Mesothelial cell of epicardium (in vitro differentiated cells): ENCODE measurements at places on chromosomes 7 and 10.

DNA sequence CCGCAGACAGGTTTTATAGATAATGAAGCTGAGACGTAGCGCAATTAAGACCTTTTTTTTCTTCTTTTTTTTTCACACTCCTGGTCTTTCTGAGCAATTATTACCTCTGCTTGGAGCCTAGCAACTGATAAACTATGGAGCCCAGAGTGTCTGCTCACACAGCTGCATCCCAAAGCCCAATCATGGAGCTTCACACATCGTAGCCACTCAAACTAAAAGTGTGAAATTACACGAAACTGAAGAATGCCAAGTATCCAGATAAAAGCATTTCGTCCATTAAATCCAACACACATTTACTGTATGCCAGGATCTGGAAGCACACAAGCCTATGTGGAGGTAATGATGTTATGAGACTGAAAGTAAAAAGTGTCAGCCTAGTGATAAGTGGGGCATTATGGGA, 97.6 kb downstream of the NRP1 start:
- H3K4me1 ChIP-seq, result peaks cover 71% of the 10 kb centered on the region
- no peak overlapping the region for H3K4me3 ChIP-seq
- no peak for DNase-seq
- no peak overlapping the region for H3K27ac ChIP-seq
- no peaks in the 10 kb centered on the region for H3K27me3 ChIP-seq
- peaks cover 6% of the 10 kb centered on the region for H3K36me3 ChIP-seq

- no peak for DNase-seq
- H3K27ac ChIP-seq, result no peak overlapping the region
- no peaks in the 10 kb centered on the region for H3K36me3 ChIP-seq
- H3K27me3 ChIP-seq, result peaks cover 2% of the 10 kb centered on the region
- H3K4me3 ChIP-seq, result no peak overlapping the region
These were observed 1.3 kb upstream of the LRRC18 start for GRCh38 chr10:48940958-48941357.

- H3K4me1 ChIP-seq, result peaks cover 6% of the 10 kb centered on the region
- H3K27me3 ChIP-seq, result peaks cover 12% of the 10 kb centered on the region
- no peak overlapping the region for H3K4me3 ChIP-seq
These were observed 71.6 kb upstream of the LAMB4 start for GRCh38 chr7:108201766-108202165.

DNA sequence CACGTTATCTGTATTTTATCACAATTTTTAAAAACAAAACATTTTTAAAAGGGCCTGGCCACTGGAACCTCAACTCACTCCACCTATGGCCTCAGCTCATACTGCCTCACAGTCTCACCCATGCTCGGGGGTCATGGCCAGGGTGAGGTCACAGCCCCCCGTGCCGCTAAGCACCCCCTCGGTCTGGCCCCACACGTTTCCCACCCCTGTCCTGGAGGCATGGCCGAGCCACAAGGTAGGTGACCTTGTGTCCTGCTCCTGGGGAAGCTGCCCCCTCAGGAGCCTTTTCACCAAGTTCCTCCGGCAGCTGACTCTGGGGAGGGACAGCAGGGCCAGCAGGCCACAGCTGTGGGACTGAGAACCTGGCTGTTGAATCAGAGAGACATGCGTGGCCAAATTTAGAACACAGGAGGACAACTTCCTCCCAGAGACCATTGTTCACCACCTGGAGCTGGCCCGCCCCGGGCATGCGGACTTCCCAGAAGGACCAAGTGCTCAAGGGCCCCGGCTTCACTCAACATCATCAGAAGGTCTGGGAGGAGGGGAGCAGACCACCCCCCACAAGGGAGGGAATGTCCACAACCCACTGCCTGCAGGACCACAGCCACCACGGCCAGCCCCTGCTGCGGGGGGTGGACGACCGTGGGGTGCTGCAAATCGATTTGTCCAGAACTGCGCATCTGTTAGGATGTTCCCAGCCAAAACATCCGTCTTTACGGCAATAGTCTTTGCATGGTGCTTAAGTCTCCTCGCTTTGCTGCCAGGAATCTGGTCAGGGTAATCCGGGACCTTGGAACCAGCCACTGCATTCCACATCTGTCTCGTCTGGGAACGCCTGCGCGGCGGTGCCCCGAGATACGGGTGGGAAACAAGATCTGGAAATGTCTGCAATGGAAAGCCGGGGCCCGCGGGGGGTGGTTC, 48.6 kb upstream of the PDGFA start:
- H3K36me3 ChIP-seq, result peaks cover 4% of the 10 kb centered on the region
- no peak overlapping the region for H3K4me3 ChIP-seq
- H3K27me3 ChIP-seq, result no peaks in the 10 kb centered on the region

GRCh38 chr10:51047857-51048256, 26.4 kb upstream of the PRKG1 start:
- peaks cover 14% of the 10 kb centered on the region for H3K4me1 ChIP-seq
- H3K4me3 ChIP-seq, result no peak overlapping the region
- no peak overlapping the region for H3K27ac ChIP-seq
- DNase-seq, result no peak
- no peaks in the 10 kb centered on the region for H3K27me3 ChIP-seq

GRCh38 chr10:126212738-126213137, 175.5 kb downstream of the ADAM12 start:
- peaks cover 43% of the 10 kb centered on the region for H3K4me1 ChIP-seq
- no peak overlapping the region for H3K4me3 ChIP-seq
- H3K36me3 ChIP-seq, result no peaks in the 10 kb centered on the region
- no peak for DNase-seq

GRCh38 chr7:139016931-139017511, 18.8 kb downstream of the ZC3HAV1L start:
- no peak overlapping the region for H3K27ac ChIP-seq
- no peaks in the 10 kb centered on the region for H3K27me3 ChIP-seq
- no peak for DNase-seq
- no peak overlapping the region for H3K4me3 ChIP-seq

- H3K36me3 ChIP-seq, result peaks cover 4% of the 10 kb centered on the region
- peaks cover 7% of the 10 kb centered on the region for H3K27me3 ChIP-seq
- no peaks in the 10 kb centered on the region for H3K4me1 ChIP-seq
These were observed 199.9 kb downstream of the CAMK1D start for GRCh38 chr10:12549297-12549696.

GRCh38 chr10:103841519-103841918, 13.9 kb downstream of the SH3PXD2A start:
- no peaks in the 10 kb centered on the region for H3K36me3 ChIP-seq
- H3K4me3 ChIP-seq, result no peak overlapping the region
- no peak for DNase-seq
- no peak overlapping the region for H3K27ac ChIP-seq

GRCh38 chr7:139043823-139044812, 8.3 kb upstream of the ZC3HAV1L start:
- H3K36me3 ChIP-seq, result peaks cover 20% of the 10 kb centered on the region
- H3K4me1 ChIP-seq, result no peaks in the 10 kb centered on the region
- no peak overlapping the region for H3K4me3 ChIP-seq
- no peak overlapping the region for H3K27ac ChIP-seq
- no peak for DNase-seq

GRCh38 chr10:6052247-6053221, 9.6 kb downstream of the IL2RA start:
- no peak overlapping the region for H3K27ac ChIP-seq
- H3K4me1 ChIP-seq, result no peaks in the 10 kb centered on the region
- peaks cover 66% of the 10 kb centered on the region for H3K27me3 ChIP-seq
- no peak for DNase-seq

- DNase-seq, result no peak
- H3K36me3 ChIP-seq, result no peaks in the 10 kb centered on the region
- peaks cover 19% of the 10 kb centered on the region for H3K27me3 ChIP-seq
- H3K27ac ChIP-seq, result no peak overlapping the region
- no peaks in the 10 kb centered on the region for H3K4me1 ChIP-seq
- H3K4me3 ChIP-seq, result no peak overlapping the region
These were observed 830.2 kb upstream of the LRRTM3 start for GRCh38 chr10:66095610-66096009.

- no peaks in the 10 kb centered on the region for H3K36me3 ChIP-seq
- DNase-seq, result no peak
- peaks cover 29% of the 10 kb centered on the region for H3K4me1 ChIP-seq
- no peak overlapping the region for H3K4me3 ChIP-seq
- H3K27me3 ChIP-seq, result no peaks in the 10 kb centered on the region
These were observed 45.6 kb upstream of the TES start for GRCh38 chr7:116164552-116165306.

DNA sequence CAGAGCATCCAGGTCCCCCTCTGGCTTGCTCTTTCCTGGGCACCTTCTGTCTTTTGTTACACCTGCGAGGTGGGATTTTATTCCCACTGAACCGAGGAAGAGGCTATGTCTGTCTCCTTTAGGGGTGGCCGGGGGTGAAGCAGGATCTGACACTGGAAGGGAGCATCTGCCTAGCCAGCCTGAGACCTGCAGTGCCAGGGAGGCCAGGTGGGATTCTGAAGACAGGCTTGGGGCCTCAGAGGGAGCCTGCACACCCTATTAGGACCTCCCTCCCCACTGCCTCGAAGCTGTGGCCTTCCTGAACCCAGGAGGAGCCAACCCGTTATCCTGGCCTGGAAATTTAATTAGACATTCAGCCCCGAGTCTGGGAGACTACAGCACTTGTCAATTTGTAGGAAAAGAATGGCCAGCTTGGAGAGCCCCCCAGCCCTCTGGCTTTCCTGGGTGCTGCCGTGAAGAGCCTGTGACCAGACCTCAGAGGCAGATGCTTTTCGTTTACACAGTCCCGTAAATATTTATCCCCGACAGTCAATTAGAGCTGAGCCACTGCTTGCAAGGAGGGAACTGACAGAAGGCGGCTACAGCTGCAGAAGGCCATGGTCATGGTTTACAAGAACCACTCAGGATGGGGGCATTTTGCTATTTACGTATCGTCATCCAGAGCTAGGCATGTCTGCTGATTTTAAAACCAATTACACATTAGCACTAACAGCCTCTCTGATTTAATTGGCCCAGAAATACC, 19.7 kb downstream of the CHAT start:
- no peak overlapping the region for H3K27ac ChIP-seq
- H3K4me1 ChIP-seq, result no peaks in the 10 kb centered on the region
- no peaks in the 10 kb centered on the region for H3K36me3 ChIP-seq
- no peak overlapping the region for H3K4me3 ChIP-seq
- no peak for DNase-seq
- peaks cover 43% of the 10 kb centered on the region for H3K27me3 ChIP-seq

DNA sequence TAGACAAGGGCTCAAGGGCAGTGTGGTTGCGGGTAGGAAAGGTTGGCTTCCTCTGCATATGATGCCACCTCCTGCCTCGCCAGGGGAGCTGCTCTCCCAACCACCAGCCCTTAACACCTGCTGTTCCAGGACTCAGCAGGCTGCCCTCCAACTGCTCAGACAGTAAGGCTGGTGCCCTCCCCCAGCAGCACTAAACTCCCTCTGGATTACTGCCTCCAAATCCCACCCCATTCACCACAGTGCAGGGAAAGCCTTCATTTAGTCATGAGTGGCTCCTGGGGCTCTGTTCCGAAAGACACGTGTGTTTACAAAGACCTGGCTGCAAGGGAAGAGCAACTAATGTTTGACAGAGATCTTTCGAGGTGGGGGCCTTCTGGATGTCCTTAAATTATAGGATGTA, 437.2 kb upstream of the MKI67 start:
- DNase-seq, result no peak
- no peaks in the 10 kb centered on the region for H3K36me3 ChIP-seq
- H3K4me3 ChIP-seq, result no peak overlapping the region
- H3K27me3 ChIP-seq, result peaks cover 27% of the 10 kb centered on the region
- H3K4me1 ChIP-seq, result no peaks in the 10 kb centered on the region

DNA sequence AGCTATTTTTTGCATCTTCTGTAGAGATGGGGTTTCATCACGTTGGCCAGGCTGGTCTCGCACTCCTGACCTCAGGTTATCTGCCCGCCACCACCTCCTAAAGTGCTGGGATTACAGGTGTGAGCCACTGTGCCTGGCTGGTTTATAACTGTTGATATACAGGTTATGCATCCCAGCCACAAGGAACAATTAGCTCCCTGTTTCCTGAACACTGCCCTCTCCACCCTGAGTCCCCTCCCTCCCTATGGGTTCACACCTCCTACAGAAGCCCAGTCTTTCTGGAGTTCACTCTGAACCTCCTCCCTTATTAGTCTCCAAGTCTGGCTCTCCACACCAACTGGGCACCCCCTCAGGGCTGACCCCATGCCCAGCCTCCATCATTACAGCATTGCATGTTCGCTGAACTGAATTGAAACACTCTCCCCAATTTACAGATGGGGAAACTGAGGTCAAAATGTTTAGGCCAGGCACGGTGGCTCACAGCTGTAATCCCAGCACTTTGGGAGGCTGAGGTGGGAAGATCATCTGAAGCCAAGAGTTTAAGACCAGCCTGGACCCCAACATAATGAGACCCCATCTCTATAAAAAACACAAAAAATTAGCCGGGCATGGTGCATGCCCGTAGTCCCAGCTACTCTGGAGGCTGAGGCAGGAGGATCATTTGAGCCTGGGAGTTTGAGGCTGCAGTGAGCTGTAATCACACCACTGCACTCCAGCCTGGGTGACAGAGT, 1.7 kb upstream of the CLIP2 start:
- H3K36me3 ChIP-seq, result no peaks in the 10 kb centered on the region
- H3K27me3 ChIP-seq, result peaks cover 2% of the 10 kb centered on the region
- H3K27ac ChIP-seq, result no peak overlapping the region
- H3K4me3 ChIP-seq, result peak overlapping the region; percentile 87

GRCh38 chr10:91009121-91009520, 88.2 kb upstream of the ANKRD1 start:
- no peak overlapping the region for H3K27ac ChIP-seq
- H3K4me1 ChIP-seq, result no peaks in the 10 kb centered on the region
- no peak for DNase-seq
- H3K36me3 ChIP-seq, result no peaks in the 10 kb centered on the region

DNA sequence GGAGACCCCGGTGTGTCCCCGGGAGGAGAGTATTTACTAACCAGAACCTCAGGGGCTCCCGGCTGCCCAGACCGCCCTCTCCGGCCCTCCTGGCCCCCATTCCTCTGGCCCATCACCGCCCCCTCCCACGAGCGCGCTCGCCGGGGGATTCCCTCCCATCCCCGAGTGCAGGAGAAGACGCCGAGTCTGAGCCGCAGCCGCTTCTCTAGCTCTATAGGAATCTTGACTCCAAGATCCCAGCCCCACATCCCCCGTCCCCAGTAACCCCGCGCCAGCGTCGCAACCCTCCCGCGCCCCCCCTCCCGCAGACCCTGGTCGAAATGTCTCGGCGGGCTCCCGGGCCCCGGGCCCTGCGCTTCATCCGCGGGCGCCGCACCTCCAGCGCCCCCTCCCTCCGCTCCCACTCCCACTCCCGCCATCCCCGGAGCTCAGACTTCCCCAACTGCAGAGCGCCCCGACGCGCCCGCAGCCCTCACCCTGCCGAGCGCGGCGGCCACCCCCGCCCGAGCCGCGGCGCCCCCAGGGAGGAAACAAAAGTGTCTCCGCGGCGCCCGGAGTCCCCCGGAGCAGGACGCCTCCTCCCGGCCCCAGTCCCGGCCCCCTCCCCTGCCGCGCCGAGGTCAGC, 541 bp downstream of the ELMO1 start:
- H3K4me1 ChIP-seq, result peaks cover 11% of the 10 kb centered on the region
- no peaks in the 10 kb centered on the region for H3K36me3 ChIP-seq
- no peak for DNase-seq

GRCh38 chr10:71136036-71136721, 76.2 kb upstream of the UNC5B start:
- no peak for DNase-seq
- no peak overlapping the region for H3K27ac ChIP-seq
- no peak overlapping the region for H3K4me3 ChIP-seq
- H3K4me1 ChIP-seq, result peaks cover 13% of the 10 kb centered on the region
- peaks cover 52% of the 10 kb centered on the region for H3K27me3 ChIP-seq

- no peak overlapping the region for H3K27ac ChIP-seq
- H3K4me3 ChIP-seq, result no peak overlapping the region
- H3K27me3 ChIP-seq, result no peaks in the 10 kb centered on the region
- no peaks in the 10 kb centered on the region for H3K36me3 ChIP-seq
- DNase-seq, result no peak
These were observed 11.1 kb downstream of the SPAG6 start for GRCh38 chr10:22356324-22356873.

GRCh38 chr7:137078781-137079180, 210.3 kb downstream of the CHRM2 start:
- no peak for DNase-seq
- H3K36me3 ChIP-seq, result no peaks in the 10 kb centered on the region
- no peaks in the 10 kb centered on the region for H3K27me3 ChIP-seq
- no peak overlapping the region for H3K4me3 ChIP-seq
